ENCODE measurements at places on chromosomes 4 and X.

- no peak for DNase-seq
These were observed 2.2 kb upstream of the SRD5A3 start for GRCh38 chr4:55343887-55344286.

GRCh38 chr4:169869490-169869889 is 111.7 kb upstream of the HPF1 start:
- no peak for DNase-seq

- DNase-seq, result no peak
These were observed 41.1 kb upstream of the CBR4 start for GRCh38 chr4:169050881-169051760.

DNA sequence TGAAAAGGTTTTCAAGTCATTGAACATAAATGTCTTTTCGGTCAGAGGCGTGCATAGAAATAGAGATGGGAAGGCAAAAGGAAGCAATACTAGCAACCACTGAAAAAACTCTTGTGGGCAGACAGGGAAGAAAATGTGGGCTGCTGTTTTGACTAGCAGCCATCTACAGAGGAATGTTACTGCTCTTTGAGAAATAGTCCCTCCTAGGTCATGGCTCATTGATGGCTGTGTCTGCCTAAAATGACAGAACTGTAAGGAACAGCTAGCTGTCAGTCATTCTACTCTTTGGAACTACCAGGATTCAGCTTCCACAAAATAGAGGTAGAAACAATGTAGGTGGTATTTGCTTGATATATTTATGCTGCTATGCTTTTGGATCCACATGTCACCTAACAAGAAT is 26.9 kb upstream of the TMPRSS11B start:
- DNase-seq, result peak; percentile 24

GRCh38 chrX:68834371-68835103 is 5.7 kb downstream of the EFNB1 start:
- no peak for DNase-seq

GRCh38 chrX:9151772-9152307 is 117.9 kb upstream of the FAM9B start:
- DNase-seq, result no peak

- DNase-seq, result peak; percentile 13
These were observed 55.2 kb downstream of the TRMT44 start for GRCh38 chr4:8495803-8496202.

DNA sequence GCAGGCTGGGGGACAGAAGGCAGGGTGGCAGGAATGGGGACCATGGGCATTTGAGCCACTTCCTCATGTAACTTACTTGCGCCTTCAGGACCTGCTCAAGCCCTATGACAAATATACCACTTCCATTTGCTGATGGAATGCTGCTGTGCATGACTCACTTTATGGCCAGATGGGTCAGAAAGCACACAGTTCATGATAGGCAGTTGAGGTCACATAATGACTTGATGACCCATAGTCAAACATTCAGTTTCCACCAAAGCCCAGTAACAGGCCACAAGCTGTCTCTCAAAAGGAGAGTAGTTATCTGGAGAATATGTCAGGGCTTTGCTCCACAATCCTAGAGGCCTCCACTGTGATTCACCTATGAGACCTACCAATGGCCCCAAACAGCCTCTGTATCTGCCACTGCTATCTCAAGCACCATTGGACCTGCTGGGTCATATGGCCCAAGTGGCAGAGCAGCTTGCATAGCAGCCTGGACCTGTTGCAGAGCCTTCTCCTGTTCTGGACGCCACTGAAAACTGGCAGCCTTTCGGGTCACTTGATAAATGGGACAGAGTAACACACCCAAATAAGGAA is 5.3 kb upstream of the PAPSS1 start:
- DNase-seq, result peak; percentile 21

DNA sequence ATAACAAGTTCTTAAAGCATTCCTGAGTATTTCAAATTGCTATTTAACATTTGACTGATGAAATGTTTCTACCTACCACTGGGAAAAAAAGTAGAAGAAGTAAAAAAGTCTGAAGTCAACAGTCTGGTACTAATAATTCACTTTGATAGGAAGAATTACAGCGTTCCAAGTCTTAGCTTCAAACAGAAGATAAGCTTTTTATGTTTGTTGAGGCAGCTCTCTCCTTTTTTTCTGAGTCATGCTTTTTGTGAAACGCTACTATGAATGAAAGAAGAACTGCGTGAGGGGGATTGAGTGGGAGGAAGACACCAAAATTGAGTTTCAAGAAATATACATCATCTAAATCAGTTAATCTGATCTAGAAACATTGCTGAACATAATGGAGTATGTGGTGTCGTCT is 13.0 kb upstream of the KDR start:
- DNase-seq, result no peak

- no peak for DNase-seq
These were observed 351 bp upstream of the SLC30A9 start for GRCh38 chr4:41989994-41990364.

- DNase-seq, result peak; percentile 18
These were observed 8.0 kb upstream of the CPEB2 start for GRCh38 chr4:14994242-14994641.

DNA sequence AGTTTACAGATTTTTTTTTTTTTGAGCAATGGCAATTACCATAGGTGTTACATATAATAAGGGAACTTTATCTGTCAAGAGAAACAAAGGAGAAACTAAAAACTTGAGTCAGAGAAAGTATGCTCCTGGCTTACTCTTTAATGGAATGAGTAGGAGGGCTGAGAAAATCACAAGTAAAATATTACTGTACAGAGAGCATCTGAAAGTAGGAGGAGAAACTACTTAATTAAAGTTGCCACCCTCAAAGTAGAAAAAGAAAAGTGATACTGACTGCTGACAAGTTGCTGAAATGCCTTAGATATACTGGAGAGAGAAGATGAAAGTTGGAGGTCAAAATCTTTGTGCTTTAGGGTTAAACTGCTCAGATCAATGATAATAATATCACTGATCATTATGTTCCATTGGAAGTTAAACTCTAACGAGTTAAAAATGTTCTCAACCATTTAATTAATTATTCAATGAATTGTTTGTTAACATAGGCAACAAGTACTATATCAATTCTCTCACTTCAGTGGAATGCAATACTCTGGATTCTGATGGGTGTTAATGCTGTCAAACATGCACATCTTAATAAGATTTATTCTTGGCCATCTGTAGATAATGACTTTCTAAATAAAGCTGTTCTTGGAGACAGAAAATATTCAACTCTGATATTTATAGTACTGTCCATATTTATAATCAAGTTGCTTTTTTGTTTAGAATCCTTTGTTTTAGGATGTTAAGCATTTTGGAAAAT is 61.2 kb upstream of the CAMK2D start:
- DNase-seq, result peak; percentile 30

DNA sequence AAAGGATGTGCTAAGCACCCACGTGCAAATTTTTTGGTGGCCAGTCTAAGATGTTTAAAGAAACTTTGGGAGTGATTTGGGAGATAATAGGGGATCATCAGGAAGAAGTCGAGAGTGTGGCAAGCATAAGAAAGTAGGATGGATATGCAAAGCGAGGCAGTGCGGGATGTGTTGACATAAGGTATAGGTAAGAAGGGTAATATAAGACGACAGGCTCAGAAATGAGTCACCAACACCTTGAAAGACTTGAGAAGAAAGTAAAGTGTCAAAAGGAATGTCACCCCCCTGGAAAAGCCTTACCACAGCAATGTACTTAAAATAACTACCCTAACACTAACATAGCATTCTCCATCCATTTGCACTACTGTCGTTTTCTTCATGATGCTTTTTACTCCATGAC is 69.8 kb upstream of the BMP2K start:
- DNase-seq, result no peak

DNA sequence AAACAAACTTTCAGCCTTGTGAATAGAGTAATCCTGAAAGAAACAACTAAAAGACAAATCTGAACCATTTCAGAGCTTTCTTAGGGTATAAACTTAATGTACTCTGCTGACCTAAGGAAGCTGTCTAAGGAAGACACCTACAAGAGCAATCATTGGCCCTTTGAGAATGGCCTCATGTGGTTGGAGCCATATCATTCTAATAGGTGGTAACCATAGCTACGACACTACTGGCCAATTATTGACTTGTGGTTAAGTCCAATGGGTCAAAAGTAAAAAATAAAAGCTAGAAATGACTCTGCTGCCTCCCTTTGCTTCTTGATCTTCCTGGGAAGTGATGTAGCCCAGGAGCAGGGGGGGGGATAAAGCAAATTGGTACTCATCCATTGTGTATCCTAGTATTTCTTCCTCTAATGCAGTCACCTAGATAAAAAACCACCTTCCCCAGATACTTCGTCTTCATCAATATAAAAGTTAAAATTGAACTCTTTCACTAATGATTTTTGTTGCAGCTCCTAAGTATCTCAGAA is 547.0 kb downstream of the ARAP2 start:
- no peak for DNase-seq

DNA sequence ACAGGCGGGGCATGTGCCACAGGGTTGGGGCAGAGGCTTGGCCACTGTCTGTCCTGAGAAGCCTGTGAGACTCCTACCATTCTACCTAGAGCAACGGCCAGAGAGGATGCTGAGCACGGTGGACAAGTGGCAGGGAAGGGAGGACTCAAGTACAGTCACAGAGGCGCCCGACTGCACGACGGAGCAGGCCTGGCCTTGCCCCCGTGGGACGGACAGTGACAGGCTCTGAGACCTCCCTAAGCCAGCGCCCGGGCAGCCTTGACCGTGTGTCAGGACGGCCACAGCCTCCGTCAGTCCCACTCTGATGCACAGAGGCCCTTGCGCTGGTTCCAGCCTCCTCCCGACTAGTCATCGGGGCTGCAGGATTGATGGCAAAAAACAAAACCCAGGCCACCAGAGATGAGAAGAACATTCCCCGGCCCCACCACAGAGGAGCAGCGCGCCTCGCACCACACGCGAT is 36.7 kb upstream of the MXD4 start:
- DNase-seq, result no peak

DNA sequence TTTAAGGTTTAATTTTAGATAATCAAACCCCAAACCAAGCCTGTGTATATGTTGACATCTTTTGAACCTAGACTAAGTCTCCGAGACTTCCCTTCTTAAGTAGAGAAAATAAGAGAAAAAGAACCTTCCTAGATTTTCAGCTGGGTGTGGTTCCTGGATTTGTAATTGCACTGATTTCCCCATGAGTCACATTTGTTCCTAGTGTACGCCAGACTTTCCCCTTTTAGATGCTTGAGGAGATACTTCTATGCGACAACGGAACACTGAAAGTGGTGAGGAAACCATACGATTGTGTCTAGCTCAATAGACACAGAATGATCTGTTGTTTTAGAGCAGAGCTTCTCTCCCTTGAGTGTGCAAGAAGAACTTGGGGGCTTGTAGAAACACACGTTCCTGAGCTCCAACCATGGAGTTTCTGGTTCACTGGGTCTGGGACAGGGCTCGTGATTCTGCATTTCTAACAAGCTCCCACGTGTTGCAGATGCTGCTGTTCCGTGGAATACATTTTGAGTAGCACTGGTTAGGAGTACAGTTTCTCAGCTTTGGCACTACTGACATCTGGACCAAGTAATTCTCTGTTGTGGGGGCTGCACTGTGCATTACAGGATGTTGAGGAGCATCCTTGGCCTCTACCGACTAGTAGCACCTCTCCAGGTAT is 87.1 kb downstream of the AMELX start:
- peak; percentile 53 for DNase-seq

DNA sequence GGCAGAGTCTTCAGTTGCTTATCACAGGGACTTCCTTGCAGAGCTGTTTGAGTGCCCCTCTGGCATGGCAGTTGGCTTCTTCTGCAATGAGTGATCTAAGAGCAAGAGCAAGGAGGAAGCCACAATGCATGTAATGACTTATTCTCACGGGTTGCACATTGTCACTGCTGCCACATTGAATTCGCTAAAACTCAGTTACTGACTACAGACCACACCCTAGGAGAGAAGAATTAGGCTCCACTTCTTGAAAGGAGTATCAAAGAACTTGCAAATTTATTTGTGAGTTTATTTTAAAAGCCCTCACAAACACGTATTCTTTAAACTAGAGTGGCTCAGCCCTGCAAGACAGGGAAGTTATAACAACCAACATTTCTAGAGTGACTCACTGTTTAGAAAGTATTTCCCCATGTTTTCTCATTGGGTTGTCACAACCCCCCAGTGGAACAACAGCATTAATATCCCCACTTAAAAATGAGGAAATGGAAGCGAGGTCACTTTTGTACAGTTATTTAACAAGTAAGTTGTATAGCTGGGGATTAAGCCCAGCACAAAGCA is 32.4 kb upstream of the RBPJ start:
- peak; percentile 87 for DNase-seq

DNA sequence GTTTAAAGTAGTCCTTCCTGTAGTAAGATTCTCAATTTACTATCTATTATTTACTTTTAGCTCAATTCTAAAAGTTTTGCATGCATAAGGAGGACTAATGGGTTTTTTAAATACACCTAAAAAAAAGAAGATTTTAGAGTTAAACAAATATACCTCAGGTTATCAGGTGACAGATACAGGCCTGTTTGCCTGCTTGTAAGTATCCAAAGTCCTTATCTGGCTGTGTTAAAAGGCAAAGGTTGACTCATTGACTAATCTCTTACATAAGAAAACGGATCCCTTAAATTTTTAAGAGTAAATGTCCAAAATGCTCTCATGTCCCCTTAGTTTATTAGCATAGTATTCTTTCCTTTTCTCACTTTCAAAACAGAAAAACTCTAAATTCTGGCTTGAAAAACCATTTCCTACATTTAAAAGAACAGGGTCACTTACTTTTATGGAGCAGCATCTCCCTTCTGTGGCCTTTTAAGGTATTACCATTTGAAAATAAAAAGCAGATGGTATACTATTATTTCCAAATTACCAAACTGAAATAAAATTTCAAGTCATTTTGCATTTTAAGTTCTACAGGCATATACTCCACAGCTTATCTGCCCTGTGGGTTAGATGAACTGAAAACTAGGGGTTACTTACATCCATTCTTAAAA is 4.5 kb downstream of the CBR4 start:
- peak; percentile 35 for DNase-seq

GRCh38 chrX:2819345-2820135 is 9.2 kb upstream of the GYG2 start:
- DNase-seq, result peak; percentile 32

GRCh38 chr4:107094332-107094731 is 58.2 kb upstream of the DKK2 start:
- peak; percentile 48 for DNase-seq

GRCh38 chr4:176949029-176949428 is 156.3 kb upstream of the VEGFC start:
- DNase-seq, result peak; percentile 45

DNA sequence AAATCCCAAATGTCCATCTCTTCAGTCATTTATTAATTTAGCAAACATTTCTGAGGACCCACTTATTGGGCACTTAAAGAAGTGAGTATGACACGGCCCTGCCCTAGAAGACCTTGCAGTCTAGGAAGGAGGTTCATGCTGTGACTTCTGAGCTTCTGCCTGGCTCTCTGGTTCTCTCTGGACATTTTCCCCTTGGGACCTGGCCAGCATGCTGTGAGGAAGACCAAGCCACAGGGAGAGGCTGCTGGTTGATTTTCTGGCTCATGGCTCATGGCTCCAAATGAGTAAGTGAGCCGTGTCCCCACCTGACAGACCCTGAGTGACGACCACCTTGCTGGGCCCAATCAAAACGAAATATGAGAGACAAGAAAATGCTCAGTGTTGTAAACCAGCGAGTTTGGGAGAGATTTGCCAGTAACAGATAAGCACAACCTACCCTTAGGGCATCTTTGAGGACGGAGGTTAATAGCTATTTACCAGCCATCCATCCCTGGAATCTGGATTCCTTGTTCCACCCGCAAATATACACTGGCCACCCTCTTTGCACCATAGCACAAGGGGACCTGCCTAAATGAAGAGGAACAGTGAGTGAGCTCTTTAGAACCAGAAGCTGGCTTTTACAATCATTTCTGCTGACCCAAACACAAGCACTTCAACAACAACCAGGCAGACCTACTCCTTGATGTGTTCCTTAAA is 876 bp downstream of the MPP1 start:
- peak; percentile 13 for DNase-seq
